ENCODE measurements at places on chromosomes 2 and 18.
A peak's percentile ranks its signal among the peaks of the same experiment; 100 is the strongest.

GRCh38 chr2:205511221-205511620, 171.1 kb upstream of the NRP2 start:
- H3K4me3 ChIP-seq: no peak overlapping the region
- H3K27me3 ChIP-seq: peaks cover 1% of the 10 kb centered on the region
- H3K27ac ChIP-seq: no peak overlapping the region
- no peak for DNase-seq
- no peaks in the 10 kb centered on the region for H3K4me1 ChIP-seq

DNA sequence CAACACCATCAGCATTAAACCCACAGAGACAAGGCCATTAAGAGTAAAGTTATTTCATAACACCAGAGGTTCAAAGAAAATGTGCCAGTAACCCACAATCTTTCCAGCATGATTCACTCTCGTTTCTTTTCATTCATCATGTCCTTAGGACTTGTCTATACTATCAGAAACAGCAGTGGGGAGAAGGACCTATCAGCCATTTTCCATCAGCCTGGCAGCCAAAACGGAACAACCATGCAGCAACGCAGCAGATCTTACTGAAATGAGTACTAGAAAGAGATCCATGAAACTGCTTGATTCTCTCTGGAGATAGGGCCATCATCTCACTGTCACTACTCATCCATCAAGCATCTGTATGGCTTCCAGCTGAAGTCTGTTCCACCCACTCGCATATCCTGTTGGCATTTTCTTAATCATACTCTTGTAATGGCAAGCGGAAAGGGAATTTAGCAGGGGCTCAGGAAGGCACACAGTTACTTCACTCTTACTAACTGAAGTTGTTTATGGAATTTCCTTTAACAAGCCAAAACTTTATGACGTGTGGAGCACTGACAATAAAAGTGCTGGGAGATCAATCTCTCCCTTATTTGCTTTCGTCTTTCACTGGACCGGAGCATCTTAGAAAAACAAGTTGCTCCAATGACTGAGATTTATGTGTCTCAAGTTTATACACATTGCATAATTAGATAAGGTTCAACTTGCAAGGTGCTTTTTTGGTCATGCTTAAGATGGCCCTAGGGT, 69.7 kb downstream of the EPHA4 start:
- no peak overlapping the region for H3K27ac ChIP-seq
- no peaks in the 10 kb centered on the region for H3K27me3 ChIP-seq
- no peak for DNase-seq
- H3K4me1 ChIP-seq: peaks cover 11% of the 10 kb centered on the region
- peaks cover 11% of the 10 kb centered on the region for H3K36me3 ChIP-seq
- H3K4me3 ChIP-seq: no peak overlapping the region

DNA sequence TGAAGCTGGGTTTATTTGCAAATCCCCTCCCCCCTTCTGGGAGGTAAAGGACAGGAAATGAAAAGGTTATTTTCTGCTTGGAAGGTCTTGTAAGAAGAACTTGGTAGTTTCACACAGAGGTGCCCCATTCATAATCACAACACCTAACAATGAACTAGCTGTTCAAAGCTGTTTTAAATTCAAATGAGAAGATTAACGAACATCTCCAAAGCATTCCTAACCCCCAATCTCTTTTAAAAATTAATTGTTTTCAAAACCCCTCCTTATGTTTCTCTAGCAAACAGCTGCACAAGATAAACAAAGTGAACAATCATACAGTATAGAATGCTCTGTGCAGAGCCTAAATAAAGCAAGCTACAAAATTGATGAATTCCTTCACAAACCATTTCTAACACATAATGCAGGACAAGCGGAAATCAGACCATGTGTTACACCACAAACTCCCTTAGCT, 271.4 kb downstream of the SATB2 start:
- no peaks in the 10 kb centered on the region for H3K27me3 ChIP-seq
- no peak for DNase-seq
- H3K36me3 ChIP-seq: no peaks in the 10 kb centered on the region

DNA sequence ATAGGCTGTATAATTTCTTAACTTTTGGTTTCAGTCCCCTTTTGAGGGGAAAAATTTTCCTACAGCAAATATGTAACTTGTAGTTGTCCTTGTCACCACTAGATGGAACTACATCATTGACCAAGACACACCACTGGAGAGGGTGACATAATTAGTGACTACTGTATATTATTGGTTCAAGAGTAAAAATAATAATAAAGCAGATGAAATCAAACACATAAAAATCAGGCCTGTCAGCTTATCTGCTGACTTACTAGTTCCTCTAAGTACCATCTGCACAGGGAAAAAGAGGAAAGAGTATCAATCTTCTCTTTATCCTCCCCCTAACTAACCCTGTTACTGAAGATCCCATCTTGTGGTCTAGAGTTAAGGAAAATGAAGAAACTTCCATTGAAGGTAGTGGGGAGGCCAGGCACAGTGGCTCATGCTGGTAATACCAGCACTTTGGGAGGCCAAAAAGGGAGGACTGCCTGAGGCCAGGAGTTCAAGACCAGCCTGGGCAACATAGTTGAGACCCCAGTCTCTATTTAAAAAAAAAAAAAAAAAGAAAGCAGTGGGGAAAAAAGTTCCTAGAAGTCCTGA, 29.6 kb upstream of the ENOSF1 start:
- H3K27ac ChIP-seq: no peak overlapping the region
- no peaks in the 10 kb centered on the region for H3K36me3 ChIP-seq
- no peaks in the 10 kb centered on the region for H3K27me3 ChIP-seq
- H3K4me3 ChIP-seq: no peak overlapping the region

DNA sequence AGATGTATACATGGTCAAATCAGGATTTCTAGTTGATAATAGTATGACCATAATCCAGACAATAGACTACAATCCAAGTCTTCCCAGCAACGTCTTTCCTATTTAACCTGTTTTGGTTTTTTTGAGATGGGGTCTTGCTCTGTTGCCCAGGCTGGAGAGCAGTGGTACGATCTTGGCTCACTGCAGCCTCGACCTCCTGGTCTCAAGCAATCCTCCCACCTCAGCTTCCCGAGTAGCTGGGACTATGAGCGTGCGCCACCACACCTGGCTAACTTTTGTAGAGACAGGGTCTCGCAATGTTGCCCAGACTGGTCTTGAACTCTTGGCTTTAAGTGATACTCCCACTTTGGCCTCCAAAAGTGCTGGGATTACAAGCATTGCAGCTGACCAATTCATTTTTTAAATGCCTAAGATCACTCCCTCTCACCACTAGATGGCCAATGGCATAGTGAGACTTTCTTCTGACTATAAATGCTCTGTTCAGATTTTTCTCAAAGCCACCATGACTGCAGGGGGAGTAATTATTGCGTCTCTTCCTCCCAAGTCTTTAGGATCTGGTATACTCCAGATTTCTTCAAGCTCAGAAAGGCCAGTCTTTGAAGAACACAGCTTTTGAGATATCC, 47.6 kb downstream of the HNRNPLL start:
- no peak overlapping the region for H3K4me3 ChIP-seq
- no peaks in the 10 kb centered on the region for H3K4me1 ChIP-seq
- DNase-seq: no peak
- no peaks in the 10 kb centered on the region for H3K36me3 ChIP-seq
- peaks cover 13% of the 10 kb centered on the region for H3K27me3 ChIP-seq
- no peak overlapping the region for H3K27ac ChIP-seq

GRCh38 chr2:241863536-241863954, 4.9 kb upstream of the PDCD1 start:
- peaks cover 32% of the 10 kb centered on the region for H3K27me3 ChIP-seq
- no peak overlapping the region for H3K27ac ChIP-seq
- H3K4me1 ChIP-seq: peaks cover 45% of the 10 kb centered on the region
- no peak for DNase-seq

DNA sequence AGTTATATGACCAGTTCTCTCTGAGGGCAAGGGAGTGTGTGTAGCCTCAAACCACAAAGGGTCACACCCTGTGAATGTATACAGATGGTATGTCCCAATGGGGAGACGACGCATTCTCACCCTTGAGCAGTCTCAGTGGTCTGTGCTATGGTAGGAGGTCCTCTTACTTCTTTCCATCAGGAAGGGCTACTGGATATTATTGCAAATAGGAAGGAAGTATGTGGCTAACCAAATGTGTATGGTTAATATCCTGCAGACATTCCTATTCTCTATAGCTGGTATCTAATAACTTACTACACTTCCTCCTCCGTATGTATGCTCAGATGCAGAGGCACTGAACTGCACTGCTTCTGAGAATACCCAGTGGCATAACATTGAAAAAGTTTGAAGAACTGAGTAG, 306.7 kb upstream of the CCDC68 start:
- peaks cover 27% of the 10 kb centered on the region for H3K36me3 ChIP-seq
- DNase-seq: no peak
- H3K27ac ChIP-seq: peak overlapping the region; percentile 98
- H3K27me3 ChIP-seq: no peaks in the 10 kb centered on the region
- peak overlapping the region; percentile 64 for H3K4me3 ChIP-seq

- H3K4me3 ChIP-seq: no peak overlapping the region
- no peaks in the 10 kb centered on the region for H3K4me1 ChIP-seq
- no peak overlapping the region for H3K27ac ChIP-seq
- peaks cover 30% of the 10 kb centered on the region for H3K36me3 ChIP-seq
- DNase-seq: no peak
These were observed 41.1 kb downstream of the RAB3GAP1 start for GRCh38 chr2:135093193-135093592.

GRCh38 chr2:158997037-158997790, 28.8 kb downstream of the TANC1 start:
- peaks cover 2% of the 10 kb centered on the region for H3K4me1 ChIP-seq
- H3K27ac ChIP-seq: no peak overlapping the region
- H3K27me3 ChIP-seq: peaks cover 7% of the 10 kb centered on the region
- H3K4me3 ChIP-seq: no peak overlapping the region
- no peaks in the 10 kb centered on the region for H3K36me3 ChIP-seq

- H3K36me3 ChIP-seq: no peaks in the 10 kb centered on the region
- no peak overlapping the region for H3K4me3 ChIP-seq
- H3K4me1 ChIP-seq: no peaks in the 10 kb centered on the region
- H3K27me3 ChIP-seq: peaks cover 1% of the 10 kb centered on the region
These were observed 885.0 kb downstream of the SLC4A3 start for GRCh38 chr2:220512419-220512818.

Data from memory B cell (primary cell).